Spinal cord (tissue), 10 donors: ENCODE measurements at places on chromosomes 12 and 14.

DNA sequence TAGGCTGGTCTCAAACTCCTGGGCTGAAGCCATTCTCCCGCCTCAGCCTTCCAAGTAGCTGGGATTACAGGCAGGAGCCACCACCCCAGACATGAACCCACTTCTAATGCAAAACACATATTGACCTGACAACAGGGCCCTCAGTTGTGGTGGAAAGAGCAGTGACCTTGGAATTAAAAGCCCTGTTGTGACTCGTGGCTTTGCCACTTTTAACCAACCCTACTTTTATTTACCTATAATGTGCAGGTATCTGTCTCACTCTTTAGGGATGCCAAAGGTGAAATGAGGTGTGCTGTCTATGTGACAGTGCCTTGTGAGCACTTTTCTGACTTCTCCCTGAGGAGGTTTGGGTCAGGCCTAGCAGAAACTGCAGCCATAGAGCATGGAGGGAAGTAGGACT lies 132.8 kb upstream of the DNM1L start:
- DNase-seq: no peak

DNA sequence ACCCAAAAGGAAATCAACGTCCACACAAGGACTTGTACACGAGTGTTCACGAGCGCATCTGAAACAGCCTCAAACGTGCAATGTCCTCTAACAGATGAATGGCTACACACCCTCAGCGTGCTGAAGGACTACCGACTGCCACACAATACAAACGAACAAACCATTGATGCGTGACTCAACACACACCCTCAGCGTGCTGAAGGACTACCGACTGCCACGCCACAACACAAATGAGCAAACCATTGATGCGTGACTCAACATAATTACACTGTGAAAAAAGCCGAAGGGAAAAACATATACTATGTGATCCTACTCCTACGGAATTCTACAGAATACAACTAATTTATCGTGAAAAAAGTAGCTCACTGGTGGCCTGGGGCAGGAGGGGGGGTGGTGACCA lies 25.1 kb upstream of the BTBD6 start:
- DNase-seq: peak; percentile 20

DNA sequence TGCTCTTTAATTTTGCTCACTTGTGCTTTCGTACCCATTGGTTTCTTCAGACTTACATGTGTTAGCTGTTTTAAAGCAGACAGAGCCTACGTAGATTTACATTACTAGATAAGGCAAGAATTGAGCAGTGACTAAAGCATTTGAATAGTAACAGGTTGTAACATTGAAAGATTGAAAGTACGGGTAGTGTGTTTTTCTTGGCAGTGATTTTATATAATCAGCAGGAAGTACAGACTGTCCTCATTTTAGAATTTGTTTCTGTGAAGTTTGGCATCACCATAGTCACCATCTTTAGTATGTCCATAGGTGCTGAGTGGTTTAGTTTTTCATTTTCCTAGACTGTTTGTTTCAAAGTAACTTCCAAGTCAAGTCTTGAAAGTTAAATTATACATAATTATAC lies 14.0 kb downstream of the RTRAF start:
- DNase-seq: no peak

DNA sequence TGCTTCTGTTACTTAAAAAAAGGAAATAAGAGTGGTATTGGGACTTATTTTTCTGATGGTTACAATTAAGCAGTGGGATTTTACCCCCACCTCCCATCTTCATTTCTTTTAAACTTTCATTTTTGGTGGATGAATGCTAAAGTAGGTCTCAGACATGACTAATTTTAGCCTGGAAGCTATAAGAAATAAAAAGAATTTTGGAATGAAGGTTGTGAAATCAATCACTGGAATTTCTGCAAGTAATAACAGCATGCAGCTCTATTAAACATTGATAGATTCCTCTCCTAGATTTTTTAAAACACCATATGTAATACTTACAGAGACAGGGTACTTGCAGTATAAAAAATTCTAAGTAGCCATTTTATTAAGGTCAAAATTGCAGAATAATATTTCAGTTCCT lies 164.2 kb upstream of the CLEC14A start:
- DNase-seq: no peak

GRCh38 chr12:132454193-132454932 lies 35.6 kb upstream of the FBRSL1 start:
- DNase-seq: no peak

- no peak for DNase-seq
Measured at GRCh38 chr14:75126121-75126544, 715 bp downstream of the NEK9 start.

DNA sequence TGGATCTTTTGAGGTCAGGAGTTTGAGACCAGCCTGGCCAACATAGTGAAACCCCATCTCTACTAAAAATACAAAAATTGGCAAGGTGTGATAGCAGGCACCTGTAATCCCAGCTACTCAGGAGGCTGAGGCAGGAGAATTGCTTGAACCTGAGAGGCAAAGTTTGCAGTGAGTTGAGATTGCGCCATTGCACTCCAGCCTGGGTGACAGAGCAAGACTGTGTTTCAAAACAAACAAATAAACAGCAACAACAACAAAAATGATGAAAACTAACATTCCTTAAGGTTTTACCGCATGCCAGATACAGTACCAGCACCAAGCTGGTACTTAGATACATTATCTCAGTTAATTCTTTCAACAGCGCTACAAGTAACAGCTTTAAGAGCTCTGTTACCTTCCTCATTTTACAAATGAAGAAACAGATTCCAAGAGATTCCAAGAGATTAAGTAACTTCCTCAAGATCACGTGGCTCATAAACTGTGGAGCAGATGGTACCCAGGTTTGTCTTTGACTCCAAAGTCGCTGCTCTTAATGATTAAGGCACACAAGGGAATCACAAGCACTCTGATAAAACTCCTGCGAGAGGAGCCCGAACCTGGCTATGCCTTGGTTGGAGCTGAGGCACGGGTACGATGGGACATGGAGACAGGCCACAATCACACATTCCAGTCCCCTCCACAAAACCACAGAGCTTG lies 17.7 kb upstream of the PLEK2 start:
- DNase-seq: no peak

- DNase-seq: no peak
Measured at GRCh38 chr14:75374911-75375310, 52.9 kb upstream of the JDP2 start.

DNA sequence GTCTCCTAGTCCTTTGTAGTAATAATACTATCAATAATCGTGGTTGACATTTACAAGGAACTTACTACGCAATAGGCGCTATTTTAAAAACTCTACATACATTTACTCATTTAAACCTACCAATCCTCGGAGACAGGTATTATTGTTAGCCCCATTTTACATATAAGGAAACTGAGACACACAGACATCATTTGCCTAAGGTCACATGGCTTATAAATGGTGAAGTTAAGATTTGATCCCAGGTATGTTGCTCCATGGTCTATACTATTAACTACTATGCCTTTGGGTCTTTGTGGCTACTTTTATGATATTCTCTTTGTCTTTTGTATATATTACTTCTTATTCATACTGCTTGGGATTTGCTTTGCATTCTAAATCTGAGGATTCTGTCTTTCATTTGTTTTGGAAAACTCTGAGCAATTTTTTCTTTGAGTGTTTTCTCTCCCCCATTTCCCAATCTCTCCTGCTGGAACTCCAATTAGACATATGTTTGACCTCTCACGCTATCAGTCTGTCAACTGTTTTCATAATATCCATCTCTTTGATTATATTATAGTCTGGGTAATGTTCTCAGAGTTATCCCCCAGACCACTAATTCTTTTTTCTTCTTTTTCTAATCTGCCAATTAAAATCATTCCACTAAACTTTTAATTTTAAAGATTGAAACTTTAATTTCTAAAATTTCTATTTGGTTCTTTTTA lies 10.9 kb downstream of the NT5DC3 start:
- no peak for DNase-seq

- no peak for DNase-seq
Measured at GRCh38 chr12:108589028-108589839, 8.7 kb downstream of the TMEM119 start.

GRCh38 chr14:36522972-36523715 lies 3.1 kb upstream of the NKX2-1 start:
- DNase-seq: no peak

DNA sequence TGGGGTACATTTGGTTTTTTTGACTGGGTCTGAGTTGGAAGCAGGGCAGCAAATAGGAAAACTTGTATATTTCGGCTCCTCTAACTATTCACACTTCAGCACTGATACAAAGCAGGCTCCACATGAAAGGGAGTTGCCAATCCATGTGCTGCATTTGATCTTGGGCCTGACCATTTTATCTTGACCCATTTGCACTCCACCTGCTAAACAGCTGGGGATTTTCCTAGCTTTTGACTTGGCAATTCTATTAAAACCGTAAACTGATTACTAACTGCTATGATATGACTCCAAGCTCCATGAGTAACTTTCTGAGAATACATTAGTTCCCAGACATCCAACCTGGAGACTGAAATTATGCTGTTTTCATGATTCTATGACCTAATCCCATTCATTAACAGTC lies 797.1 kb downstream of the BCL11B start:
- no peak for DNase-seq

DNA sequence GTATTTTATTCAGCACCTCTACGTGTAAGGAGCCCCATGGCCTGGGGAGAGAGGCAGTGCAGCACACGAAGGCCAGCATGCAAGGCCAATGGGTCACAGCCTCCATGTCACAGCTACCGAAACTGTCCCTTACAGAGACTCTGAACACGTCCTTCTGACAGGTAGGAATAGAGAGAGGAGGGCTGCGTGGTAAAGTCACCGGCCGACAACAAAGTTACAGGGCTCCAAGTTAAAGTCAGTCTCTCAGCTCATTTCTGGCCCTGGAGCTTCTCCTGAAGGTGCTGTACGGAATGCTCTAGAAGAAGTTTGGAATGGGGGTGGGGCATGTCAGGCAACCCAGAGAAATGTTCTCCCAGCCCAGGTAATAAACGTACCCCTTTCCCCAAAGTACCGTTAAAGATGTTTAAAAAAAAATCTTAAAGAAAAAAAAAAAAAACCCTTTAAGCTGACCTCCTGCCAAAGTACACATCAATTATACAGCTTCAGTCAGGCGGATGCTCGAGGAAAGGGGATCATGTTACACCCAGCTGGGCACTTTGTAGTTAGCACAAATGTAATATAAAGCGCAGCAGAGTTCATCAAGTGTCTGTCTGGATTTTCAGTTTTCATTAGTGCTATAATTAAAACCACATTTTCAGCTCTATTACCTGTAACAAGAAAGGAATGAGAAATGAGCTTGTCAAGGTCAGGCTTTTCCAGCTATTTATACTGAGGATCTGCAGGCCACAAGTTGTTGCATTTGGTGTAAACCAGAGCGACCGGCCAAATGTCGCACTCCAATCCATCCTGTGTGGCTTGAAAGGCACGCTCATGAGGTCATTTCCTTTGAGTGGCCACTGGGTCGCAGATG lies 53.3 kb upstream of the CDKN3 start:
- DNase-seq: no peak

DNA sequence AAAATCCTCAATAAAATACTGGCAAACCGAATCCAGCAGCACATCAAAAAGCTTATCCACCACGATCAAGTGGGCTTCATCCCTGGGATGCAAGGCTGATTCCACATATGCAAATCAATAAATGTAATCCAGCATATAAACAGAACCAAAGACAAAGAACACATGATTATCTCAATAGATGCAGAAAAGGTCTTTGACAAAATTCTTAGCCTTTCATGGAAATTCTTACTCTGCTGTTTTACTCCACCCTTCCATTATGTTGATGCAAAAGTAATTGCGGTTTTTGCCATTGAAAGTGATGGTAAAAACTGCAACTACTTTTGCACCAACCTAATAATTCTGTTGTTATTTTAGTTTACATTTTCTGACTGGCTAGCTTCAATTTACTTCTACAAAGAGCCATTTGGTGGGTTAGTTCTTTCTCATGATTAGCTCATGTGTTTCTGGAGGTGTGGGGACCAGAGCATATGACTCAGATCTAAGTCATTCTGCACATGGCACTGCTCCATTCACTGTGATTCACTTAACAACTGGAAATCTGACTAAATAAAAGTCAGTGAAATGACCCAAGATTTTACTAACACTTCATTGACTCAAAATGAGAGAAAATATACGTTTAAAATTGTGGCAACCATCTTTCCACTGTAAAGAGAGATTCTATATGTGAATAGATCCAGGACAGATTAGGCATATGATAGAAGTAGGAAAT lies 99.9 kb downstream of the TMTC3 start:
- no peak for DNase-seq

GRCh38 chr14:66240105-66240504 lies 246.1 kb upstream of the CCDC196 start:
- DNase-seq: no peak

- no peak for DNase-seq
Measured at GRCh38 chr12:132625731-132626430, 7.3 kb downstream of the P2RX2 start.

DNA sequence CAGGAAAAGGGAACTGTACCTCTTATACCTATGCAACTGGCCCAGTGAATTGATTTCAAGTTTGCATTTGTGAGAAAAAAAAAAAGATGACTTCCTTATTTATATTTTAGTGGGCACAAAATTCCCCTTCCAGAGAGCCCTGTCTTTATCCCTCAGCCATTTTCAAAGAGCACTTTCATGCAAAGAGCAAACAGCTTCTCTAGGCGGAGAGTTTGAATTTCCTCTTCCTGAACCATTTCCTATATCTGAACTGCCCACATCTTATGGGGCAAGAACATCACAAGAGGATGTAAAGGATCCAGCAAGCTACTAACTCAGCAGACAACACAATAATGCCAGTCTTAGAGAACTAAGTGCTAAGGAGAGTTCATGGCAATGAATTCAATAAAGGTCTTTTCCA lies 22.3 kb upstream of the PLXNC1 start:
- no peak for DNase-seq

DNA sequence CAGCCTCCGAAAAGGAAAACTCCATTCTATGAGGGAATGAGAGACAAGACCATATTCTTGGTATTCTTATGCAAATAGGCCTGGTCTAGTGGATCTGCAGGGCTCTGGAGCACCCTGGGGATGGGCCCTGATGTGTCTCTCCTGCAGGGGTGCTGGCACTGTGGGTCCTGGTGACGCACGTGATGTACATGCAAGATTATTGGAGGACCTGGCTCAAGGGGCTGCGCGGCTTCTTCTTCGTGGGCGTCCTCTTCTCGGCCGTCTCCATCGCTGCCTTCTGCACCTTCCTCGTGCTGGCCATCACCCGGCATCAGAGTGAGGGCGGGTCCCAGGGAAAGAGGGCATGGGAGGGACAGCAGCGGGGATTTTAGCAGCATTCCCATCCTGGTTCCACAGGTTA lies 5.8 kb downstream of the SLC48A1 start:
- no peak for DNase-seq

DNA sequence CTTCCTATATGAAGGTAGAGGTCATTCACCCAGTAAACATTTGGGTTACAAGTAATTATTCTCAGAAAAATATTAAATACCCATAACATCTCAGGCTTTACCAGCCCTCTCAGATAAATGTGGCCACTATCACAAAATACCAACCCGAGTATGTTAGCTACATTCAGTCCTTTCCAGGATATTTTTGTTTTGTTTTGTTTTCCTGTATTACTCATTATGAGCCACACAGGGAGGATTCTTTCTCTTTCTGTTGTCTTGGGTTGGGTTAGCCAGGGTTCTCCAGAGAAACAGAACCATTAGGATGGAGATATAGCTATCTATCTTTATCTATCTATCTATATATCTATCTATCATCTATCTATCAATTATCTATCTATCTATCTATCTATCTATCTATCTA lies 947.6 kb upstream of the MDGA2 start:
- no peak for DNase-seq
